ENCODE measurements at places on chromosomes 1 and 21.

DNA sequence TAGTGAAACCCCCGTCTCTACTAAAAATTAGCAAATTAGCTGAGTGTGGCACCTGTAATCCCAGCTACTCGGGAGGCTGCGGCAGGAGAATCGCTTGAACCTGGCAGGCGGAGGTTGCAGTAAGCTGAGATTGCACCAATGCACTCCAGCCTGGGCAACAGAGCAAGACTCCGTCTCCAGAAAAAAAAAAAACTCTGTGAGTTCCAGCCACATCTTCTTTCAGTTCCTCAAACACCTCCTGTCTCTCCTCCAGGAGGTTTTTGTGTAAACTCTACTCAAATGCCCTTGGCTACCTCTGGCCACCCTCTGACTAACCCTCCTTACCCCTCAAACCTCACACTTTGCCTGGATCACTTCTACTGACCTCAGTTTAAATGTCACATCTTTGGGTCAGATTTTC is 38.1 kb downstream of the RCSD1 start:
- no peak for DNase-seq

GRCh38 chr1:216710055-216710454 is 13.2 kb downstream of the ESRRG start:
- no peak for DNase-seq

- DNase-seq, result no peak
These were observed 61.0 kb upstream of the NBPF3 start for GRCh38 chr1:21378705-21379494.

DNA sequence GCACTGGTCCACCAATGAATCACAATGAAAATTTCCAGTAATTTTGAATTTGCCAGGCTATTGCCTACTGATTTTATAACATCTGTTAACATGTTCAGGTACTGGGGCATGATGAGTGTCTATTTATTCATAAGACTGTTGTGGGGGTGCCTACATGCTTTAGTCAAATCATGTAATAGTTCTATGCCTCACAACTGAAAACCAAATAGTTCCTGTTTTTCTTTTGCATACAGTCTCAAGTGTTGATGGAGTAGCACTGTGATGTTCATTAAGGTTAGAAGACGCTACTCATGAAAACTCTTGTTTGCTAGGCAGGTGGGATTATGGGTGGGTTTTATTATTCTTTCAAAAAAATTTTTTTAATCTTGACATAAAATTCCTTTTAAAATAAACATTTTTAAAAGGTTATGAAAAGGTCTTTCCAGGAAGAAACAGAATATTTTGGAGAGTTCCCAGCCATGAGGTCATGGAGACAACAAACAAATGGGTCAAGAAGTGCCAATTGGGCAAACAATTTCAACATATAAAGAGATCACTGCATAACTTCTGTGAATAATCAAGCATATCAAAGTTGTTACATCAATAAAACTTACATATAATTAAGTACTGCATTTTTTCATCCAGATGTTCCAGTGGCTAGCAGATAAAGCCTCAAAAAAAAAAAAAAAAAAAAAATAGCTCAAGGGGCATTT is 40.2 kb upstream of the NHLH2 start:
- DNase-seq, result no peak

GRCh38 chr1:219185486-219186117 is 11.9 kb downstream of the LYPLAL1 start:
- DNase-seq, result no peak

- no peak for DNase-seq
These were observed 19.5 kb downstream of the MAPKAPK2 start for GRCh38 chr1:206704226-206704625.

GRCh38 chr1:33429856-33430691 is 821 bp downstream of the PHC2 start:
- no peak for DNase-seq

DNA sequence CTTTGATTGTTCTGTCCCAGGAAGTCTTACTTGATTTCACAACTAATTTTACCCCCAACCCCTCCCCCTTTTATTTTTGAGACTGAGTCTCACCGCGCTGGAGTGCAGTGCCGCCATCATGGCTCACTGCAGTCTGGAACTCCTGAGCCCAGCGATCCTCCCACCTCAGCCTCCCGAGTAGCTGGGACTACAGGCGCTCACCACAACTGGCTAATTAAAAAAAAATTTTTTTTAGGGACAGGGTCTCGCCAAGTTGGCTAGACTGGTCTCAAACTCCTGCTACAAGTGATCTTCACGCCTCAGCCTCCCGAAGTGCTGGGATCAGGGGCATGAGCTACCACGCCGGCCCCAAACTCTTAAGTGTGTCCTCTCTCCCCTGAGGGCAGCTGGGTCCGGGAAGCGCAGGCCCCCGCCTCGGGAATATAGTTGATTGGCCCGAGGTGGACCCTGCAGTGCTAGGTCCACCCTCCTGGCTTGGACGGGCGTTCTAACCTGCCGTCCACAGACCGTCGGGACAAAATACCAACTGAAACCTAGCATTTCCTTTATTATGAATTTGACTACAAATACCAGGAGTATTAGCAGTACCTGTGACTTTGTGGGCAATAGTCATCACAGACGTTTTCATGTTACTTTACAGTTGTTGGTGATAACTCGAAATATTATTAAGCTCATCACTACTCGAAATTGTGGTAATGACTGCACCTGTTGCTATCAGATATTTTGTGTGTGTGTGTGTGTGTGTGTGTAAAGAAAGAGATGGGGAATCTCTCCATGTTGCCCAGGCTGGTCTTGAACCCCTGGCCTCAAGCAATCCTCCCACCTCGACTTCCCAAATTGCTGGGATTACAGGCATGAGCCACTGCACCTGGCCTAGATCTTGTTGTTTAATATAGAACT is 642 bp upstream of the PARP1 start:
- DNase-seq, result no peak

DNA sequence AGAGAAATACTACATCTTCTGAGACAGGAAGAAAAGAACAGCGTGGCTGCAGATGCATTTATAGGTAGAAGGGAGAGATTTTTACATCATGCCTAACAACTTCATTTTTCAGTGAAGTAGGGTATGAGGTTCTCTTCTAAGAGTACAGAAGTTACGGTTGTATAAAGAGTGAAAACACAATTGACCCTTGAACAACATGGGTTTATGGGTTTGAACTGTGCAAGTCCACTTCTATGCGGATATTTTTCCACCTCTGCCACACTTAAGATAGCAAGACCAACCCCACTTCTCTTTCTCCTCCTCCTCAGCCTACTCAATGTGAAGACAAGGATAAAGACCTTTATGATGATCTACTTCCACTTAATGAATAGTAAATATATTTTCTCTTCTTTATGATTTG is 64.5 kb downstream of the RPAP2 start:
- no peak for DNase-seq

DNA sequence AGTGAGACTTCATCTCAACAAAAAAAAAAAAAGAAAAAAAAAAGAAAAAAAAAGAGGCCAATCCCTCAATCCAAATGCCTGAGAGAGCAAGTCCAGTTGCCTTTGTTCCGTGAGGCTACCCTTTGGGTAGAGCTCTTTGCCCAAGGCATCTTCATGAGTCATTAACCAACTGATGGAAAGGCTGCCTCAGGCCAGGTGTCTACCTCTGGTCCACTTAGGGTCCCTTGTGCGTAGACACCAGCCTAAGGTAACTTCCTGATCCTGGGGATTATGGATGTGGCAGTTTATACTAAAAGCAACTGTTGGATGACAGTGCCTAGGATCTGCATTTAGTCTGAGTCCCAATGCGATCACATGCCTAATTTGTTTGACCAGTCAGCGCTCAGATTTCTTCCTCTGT is 20.7 kb upstream of the ZNF326 start:
- no peak for DNase-seq

- no peak for DNase-seq
These were observed 144.0 kb upstream of the NRIP1 start for GRCh38 chr21:15208786-15209185.

GRCh38 chr1:99332561-99332960 is 68.3 kb downstream of the PLPPR4 start:
- DNase-seq, result no peak

- peak; percentile 37 for DNase-seq
These were observed 37.5 kb downstream of the ZNF281 start for GRCh38 chr1:200372095-200372884.

DNA sequence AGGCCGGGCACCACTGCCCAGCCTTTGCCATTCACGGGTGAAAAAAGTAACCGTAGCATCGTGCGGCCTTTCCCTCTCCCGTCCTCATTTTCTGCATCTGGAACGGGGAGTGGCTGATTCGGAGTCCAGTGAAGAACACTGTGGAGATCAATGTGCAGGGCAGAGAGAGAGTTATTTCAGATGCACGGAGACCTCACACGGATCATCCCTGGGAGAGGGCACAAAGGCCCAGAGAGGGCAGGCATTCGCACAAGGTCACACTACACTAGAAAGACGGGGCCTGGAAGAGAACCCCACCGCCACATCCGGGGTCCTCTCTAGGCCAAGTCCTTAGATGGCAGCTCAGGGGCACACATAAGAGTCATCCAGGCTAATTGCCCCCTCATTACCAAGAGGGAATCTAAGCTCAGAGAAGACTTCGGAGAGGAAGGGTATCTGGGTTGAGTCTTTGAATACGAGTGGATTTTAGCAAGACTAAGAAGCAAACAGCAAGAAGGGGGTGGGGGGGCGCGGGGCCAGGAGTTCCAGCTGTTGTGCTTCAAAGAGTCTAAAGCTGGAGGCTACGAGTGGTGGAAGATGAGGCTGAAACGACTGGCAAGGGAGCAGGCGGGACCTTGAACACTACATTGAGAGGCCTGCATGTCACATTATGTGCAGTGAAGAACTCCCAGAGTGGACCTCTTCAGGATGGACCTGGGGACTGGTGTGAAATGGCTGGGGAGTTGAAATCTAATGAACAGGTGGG is 857 bp downstream of the GPX7 start:
- DNase-seq, result peak; percentile 24

DNA sequence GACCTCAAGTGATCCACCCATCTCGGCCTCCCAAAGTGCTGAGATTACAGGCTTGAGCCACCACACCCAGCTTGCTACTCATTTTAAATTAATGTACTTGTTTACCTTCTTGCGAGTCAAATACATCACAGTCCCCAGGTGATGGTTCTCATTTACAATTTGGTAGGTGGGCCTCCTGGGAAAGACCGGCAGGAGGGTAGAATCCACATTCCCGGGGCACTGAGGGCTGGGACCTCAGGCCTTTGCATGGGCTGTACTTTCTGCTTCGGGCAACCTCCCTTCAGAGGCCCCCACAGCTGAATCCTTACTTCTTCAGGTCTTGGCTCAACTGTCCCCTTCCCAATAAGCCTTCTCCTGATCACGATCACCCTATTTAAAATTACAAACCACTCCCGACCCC is 165.5 kb downstream of the KAZN start:
- DNase-seq, result no peak

DNA sequence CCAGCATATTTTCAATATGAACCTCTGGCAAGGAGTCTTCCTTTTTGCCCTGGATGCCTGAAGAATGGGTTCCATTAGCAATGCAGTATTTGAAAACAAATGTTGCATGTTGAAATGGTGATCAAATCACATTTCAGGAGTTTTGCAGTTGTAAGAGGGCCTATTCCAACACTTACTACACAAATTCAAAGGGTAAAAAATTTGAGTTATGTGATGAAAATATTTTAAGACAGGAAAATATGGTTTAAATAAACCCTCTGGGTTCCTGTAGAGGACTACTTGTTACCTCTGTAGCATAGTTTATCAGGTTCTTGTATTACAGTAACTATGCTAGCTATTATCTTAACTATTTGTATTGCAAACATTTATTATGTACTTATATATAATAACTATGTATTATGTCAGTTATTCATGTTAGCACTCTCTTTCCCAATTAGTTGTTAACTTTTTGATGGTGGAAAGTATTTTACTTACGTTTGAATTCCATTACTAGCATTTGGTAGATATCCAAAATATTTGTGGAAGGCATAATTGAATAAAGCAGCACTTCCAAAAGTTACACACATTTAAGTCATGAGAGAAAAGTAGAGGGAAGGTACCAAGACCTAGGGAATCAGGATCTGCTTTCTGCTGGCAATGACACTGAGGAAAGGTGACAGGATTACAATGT is 312.9 kb downstream of the GRIK1 start:
- no peak for DNase-seq

- no peak for DNase-seq
These were observed 32.2 kb upstream of the IFNAR2 start for GRCh38 chr21:33197496-33197895.

GRCh38 chr1:58931756-58932155 is 147.9 kb upstream of the JUN start:
- DNase-seq, result no peak

DNA sequence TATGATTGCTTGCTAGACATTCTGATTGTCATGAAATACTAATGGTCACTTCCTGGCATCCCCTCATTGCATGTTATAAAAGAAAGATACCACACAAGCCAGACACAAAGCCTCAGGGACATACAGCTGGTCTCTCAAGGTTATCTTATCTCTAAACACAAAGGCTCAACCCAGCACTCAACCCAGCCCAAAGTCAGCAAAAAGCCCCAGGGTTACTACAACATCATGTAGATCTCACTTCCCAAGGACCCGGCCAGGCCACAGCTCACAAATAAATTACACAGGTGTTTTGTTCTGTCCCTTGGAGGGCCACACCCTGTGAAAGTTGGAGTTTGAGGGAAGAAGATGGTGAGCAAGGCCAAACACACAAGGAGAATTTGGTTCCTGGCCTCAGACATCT is 109.7 kb upstream of the BARHL2 start:
- DNase-seq, result no peak

GRCh38 chr1:98870959-98871903 is 133.4 kb downstream of the PLPPR5 start:
- DNase-seq, result no peak

DNA sequence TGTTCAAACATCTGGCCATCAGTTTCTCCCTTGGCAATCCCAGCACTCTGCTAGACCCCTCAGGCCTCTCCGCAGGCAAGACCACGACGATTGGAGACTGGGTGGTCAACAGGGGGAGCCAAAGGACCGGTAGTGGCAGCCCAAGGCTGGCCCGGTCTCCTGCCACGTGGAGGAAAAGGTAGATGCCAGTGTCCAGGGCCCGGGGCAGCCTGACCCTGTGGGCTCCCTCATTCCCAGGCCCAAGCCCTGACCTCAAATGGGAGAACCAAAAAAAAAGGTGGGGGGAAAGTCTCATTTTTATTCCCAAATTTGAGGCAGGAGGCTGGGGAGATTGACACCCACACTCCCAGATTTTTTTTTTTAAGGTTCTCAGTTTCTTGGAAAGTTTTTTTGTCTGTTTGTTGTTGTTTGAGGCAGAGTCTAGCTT is 24.8 kb downstream of the S100A6 start:
- DNase-seq, result no peak

GRCh38 chr1:176801514-176802020 is 338.6 kb downstream of the PAPPA2 start:
- no peak for DNase-seq

- no peak for DNase-seq
These were observed 40.4 kb downstream of the CASZ1 start for GRCh38 chr1:10755970-10756521.

DNA sequence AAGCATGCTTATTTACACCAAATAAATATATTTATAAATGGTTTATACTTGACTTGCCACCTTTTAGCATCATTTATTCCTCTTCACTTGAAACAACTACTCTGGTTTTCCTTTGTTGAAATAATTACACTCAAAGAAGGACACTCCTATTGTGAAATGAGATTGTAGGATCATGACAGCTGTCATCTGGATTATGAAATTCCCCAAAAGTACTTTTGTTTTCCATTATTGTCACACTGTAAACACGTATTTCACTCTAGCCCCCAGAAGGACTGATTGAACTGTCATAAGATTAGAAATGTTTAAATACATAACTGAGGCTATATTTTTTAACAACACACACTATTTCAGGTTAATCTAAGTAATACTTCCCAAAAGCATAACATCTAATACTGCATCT is 593.8 kb downstream of the LRRIQ3 start:
- DNase-seq, result no peak

- DNase-seq, result no peak
These were observed 141.9 kb upstream of the LYPLAL1 start for GRCh38 chr1:219031809-219032208.

GRCh38 chr21:42564561-42564971 is 50.9 kb downstream of the SLC37A1 start:
- DNase-seq, result no peak

All from GM04504 (cell line).